RCC 7860 (cell line): ENCODE measurements at places on chromosomes 16 and 17.

- DNase-seq = peak; percentile 8
These were observed 1417.9 kb upstream of the GOT2 start for GRCh38 chr16:60151987-60152386.

DNA sequence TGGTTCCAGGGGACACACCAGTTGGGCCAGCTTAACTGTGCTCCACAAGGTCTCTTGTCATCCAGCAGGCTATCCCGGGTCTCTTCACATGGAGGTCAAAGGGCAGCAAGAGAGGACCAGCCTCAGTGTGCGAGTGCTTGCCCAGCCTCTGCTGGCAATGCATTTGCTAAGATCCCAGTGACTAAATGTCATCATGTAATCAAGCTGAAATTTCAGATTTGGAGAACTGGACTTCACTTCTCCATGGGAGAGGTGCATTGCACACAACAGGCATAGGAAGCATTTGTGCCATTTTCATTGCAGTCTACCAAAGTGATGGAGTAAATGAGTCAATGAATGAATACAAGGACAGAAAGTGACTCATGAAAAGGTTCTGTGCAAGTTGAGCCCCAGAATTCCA is 51.2 kb upstream of the KDM8 start:
- no peak for DNase-seq

DNA sequence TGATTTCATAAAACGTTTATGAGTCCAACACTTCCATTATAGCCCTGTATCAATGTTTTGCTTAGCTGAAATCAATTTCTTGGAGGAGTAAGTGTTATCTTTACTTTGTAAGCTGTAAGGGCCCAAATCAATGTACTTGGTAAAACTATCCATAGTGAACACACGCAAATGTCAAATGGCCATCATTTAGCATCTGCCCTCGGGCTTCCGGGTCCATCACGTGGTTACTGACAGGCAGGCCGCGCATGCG is 687 bp upstream of the NARF start:
- DNase-seq = no peak

DNA sequence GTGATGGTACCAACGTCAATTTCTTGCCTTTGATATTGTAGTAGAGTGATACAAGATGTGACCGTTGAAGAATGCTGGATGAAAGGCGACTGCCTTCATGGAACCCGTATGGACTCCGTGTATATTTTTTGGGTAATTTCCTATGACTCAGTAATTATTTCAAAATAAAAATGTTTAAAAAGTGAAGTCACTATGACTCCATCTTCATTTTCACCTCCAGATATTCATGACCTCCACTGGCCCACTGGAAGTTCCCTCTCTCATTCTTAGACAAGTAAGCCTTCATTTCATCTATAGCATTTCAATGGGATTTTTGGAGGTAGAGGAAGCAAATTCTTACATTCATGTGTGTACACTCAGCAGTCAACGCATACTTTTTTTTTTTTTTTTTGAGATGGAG is 111.8 kb upstream of the NUDT7 start:
- DNase-seq = no peak

GRCh38 chr16:75320435-75320834 is 69.0 kb upstream of the BCAR1 start:
- DNase-seq = peak; percentile 64
